ENCODE measurements at places on chromosomes 11 and 22.

DNA sequence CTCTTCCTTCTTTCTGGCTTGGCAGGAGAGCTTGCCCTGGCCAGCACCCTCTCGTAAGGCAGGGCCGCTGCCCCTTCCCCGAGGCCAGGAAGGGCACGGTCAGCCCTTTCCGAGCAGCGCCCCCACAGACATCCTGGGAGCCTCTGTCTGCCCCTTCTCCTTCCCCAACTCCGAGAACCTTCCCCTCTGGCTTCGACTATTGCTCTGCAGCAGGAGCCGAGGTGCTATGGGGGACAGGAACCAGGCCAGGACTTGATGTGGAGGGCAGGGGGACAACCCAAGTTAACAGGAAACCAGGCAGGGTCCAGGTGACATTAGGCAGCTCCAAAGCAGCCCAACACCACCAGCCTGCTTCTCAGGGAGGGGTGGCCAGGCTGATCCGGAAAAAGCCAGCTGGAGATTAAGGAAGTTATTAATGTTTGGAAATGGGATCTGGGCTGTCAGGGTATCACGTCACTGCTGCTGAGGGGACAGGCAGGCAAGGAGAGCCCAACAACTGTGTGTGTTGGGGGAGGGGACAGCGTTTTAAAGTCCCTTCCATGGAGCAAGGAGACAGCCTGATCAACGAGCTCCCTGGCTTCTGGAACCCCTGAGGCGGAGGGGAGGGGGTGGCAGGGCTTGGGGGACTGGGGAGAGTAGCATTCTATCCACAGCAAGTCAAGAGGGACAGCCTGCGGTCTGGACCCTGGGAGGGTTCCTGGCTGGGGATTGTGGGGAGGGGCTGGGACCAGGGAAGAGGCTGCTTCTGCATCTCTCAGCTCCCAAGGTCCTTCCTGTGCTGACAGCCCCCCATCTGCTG lies 27.3 kb downstream of the SYT7 start:
- DNase-seq, result no peak

DNA sequence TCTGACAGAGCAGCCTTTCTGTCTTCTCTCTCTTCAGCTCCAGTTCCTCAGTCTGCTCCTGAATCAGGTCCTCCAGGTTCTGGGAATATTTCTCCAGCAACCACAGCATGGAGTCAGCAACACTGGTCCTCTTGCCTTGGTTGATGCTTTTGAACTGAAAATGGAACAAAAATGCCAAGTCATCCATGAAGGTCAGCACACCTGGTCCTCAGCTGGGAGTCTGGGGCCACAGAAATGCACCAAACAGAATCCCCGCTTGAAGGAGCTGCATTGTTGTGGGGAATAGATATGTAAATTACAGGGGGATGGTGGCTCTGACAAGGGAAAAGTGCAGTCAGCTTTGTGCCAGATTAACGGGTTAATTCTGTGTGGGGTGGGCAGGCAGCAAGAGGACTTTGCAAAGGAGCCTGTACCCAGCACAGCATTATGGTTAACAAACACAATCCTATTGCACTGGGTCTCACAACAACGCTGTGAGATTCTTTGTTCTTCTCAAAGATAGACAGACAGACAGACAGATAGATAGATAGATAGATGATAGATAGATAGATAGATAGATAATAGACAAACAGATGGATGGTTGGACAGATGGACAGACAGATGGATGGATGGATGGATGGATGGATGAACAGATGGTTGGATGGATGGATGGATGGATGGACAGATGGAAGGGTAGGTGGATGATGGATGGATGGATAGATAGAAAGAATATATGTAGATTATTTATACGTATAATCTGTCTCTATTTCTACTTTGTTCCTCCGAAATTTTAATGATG lies 33.8 kb upstream of the LRRC32 start:
- DNase-seq, result no peak

- no peak for DNase-seq
Observed at GRCh38 chr11:107598225-107599139, 7.5 kb downstream of the ELMOD1 start.

- no peak for DNase-seq
Observed at GRCh38 chr11:41413843-41414242, 45.6 kb downstream of the LRRC4C start.

DNA sequence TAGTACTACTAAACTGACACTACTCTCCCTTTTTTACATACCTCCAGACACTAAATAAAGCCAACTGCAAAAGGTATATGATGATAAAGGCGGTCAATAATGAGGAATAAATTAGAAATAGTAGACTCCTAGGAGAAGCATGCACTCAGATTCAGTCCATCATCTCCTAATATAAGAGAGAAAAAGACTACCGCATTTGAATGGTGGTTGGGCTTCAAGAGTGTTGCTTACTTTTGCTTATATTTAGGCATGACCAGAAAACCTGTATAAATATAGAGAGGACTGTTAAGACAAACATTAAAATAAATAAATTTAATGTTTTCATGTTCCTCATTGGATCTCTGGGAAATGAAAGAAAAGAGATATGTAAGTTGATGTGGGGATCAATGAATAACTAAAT lies 1137.0 kb downstream of the FAM181B start:
- DNase-seq, result no peak

DNA sequence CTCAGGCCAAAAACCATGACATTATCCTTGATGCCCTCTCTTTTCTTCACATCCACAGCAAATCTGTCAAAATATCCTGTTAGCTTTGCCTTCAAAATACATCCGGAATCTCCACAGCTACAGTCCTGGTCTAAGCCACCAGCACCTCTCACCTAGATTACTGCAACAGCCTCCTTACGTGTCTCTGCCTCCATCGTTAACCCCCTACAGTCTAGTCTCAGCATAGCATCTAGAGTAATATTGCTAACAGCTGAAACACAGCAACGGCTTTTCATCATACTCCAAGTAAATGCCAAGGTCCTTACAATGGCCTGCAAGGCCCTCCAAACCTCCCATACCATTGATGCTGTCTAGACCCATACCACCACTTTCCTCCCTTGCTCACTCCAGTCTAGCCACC lies 4.4 kb downstream of the TSG101 start:
- DNase-seq, result no peak

DNA sequence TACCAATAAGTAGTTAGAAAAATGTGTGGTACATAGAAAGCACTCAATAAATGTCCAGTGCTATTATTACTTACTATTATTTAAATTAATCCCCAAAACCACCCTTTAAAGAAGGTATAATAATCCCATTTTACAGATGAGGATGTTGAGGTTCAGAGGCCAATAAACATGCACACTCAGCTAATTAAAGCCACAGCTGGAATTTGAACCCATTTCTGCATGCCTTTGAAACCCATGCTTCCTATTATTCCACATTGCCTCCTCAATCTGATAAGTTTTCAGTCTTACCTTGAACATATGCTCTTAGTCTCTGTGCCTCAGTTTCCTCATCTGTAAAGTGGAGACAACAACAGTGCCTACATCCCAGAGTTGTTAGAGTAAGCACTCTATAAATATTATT lies 52.8 kb downstream of the CCDC34 start:
- DNase-seq, result no peak
